CMK (cell line): ENCODE measurements at places on chromosomes 2 and 18.

DNA sequence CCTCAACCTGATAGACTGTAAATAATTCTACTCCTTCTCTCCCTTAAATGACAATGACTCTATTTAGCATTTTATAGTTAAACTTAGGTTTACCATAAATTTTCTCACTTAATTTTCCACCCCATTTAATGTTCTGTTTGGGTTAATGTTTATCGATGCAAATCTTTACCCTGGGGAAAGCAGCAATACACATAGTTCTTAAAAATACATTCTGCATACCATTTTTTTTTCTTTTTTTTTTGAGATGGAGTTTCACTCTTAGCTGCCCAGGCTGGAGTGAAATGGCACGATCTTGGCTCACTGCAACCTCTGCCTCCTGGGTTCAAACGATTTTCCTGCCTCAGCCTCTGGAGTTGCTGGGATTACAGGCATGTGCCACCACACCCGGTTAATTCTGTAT lies 14.0 kb downstream of the STAM2 start:
- no peak for DNase-seq

- DNase-seq, result no peak
Observed at GRCh38 chr2:202592566-202592965, 42.2 kb upstream of the FAM117B start.

DNA sequence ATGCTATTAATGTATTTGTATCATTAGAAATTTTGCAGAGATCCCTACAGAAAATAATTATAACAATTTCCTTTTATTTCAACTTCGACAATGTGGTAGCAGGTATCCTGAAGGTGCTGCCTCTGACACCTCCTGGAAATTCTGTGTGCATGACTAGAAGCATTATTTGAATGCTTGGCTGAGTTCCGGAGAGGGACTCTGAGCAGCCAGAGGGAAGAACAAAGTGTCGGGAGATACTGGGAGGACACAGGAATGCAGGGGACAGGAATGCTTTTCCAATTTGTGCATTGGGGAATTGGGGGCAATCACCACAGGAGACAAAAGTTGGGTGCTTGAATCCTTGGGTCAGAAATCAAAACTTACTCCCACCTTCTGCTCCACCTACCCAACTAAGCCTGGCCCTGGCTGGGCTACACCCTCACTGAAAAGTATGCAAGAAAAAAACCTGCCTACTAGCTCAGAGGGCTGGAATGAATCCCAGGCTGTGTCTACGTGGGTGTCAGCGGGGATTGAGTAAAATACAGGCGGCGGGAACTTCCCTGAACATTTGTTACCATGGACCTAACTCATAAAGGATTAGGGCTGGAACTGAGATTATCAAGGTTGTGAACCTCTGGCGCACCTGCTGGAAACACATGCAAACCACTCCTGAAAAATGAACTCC lies 299.3 kb downstream of the SOX11 start:
- DNase-seq, result no peak

DNA sequence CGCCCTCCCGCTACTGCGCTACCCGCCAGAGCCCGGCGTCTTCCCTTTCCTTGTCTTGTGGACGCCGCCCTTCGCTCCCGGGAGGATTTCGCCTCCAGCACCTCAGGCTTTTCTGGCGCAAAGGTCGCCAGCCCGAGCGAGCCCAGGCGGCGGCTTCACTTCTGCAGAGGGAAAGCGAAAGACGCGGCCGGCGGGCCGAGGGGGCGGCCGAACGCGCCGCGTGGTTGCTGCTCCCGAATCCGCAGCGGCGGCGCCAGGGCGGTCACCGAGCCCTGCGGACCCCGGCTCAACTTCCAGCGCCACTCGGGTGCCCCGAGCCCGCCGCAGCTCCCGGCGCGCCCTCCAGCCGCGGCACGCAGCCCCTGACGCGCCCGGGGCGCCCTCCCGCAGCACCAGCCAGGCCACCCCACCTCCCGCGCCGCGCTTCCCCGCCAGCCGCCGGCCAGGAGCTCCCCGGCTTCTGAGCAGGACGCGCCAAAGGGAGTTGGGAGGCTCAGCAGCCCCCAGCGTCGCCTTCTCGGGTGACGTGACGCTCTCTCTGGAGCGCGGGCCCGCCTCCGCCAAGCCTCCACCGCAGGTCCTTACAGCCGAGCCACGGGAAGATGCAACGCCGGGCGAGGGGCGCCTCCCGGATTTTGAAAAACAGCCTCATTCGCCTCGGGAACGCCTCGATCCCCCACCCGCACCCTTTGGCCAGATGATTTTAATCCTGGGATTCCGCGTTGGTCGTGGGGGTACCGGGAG lies 84.9 kb upstream of the EPB41L3 start:
- no peak for DNase-seq

DNA sequence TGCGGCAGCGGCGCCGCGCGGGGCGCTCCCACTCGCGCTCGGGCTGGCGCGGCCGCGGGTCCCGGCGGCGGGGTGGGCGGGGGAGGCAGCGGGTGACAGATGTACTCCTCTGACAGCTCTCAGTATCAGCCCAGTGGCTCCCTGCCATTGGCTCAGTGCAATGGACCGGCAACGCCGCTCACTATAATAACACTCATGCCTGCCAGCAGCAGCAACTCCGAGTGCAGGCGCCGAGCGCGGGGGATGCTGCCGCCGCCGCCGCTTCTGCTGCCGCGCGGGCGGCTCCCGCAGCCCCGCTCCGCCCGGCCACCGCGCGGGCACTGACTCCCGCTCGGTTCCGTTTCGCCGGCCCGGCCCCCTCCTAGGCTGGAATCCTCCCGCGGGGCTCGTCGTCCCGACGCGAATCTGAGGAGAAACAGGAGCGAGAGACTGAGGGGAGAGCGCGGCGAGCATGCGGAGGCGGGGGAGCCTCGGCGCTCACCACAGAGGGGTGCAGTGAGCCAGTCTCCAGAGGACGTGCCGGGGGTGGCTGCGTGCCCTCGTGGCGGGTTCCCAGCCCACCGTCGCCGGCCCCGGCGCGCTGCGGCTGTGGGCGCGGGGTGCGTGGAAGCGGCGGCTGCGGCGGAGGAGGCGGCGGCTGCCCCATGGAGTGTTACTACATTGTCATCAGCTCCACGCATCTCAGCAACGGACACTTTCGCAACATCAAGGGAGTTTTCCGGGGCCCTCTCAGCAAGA lies at the start of gene ZNF804A:
ZNF804A (plus strand) TSS at position 214 of the 738 bp plus-strand sequence; CDS start at position 645, 431 bp downstream.
- no peak for DNase-seq

- DNase-seq, result no peak
Observed at GRCh38 chr2:182191061-182191460, 205.4 kb downstream of the PPP1R1C start.

- no peak for DNase-seq
Observed at GRCh38 chr2:12764075-12764730, 47.5 kb downstream of the TRIB2 start.

GRCh38 chr2:231110551-231110950 lies 14.3 kb downstream of the HTR2B start:
- DNase-seq, result no peak

GRCh38 chr2:147792966-147793617 lies 51.7 kb upstream of the ACVR2A start:
- DNase-seq, result no peak

GRCh38 chr2:123364243-123364896 lies 660.7 kb upstream of the CNTNAP5 start:
- DNase-seq, result no peak

- no peak for DNase-seq
Observed at GRCh38 chr2:163752267-163752666, 16.5 kb upstream of the FIGN start.

DNA sequence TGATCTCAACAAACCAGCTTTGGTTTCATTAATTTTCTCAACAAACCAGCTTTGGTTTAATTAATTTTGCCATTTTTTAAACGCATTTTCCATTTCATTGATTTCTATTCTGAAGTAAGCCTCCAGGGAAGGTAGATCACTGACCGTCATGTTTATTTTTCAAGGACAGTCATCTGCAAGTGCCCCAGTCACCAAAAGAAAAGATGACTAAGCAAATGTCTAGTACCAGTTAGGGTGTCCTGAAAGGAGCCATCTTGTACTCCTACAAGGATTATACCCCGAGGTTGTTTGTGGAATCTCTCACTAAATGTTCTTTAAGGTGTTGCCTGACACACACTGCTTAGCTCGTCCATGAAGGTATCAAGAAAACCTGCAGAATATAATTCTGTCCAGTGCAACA lies 6.1 kb upstream of the UGT1A8 start:
- DNase-seq, result no peak
